Fibroblast of skin of back (primary cell): ENCODE measurements at places on chromosomes 11 and 22.

DNA sequence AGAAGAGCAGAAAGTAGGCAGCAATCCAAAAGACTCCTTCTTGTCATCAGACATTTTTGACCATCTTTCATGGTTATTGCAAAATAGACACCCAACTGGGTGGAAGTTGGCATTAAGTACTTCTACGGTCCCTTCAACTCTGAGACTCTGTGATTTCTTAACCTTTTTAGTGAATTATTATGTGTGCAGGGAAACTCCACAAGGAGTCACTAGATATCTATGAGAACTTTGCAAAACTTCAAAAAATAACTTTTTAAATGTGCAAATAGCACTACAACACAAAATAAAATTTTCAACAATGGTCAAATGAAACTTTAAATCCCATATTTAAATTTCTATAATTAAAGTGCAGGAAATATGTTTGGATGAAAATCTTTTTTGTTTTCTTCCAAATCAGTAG is 88.7 kb downstream of the SLC17A6 start:
- DNase-seq, result no peak

DNA sequence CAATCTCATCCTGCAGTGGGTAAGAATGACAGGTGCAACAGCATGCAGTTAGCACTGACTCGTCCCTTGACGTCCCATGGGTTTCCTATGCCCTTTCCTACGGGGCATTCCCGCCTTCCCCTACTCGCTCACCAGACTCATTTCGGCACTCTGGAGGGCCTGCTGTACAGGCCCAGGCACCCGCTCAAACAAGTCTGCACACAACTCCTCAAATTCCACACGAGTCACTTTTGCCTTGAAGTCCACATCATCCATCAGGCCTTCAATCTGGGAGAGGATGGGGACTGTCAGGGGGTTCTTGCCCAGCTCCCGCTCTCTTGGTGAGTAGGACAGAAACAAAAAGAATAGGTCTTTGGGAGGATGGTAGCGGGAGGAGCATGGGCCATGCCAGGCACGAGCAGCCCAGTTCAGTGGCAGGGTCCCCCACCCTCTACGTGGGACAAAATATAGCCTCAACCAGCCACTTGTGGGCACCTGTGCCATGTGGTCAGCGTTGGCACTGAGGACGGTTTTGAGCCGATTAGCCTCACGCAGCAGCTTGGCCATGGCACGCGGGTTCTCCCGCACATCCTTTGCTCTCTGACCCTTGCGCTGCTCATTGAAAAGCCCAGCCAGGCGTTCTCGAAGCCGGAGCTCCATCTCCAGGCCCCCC is 4.7 kb downstream of the HYOU1 start:
- DNase-seq, result no peak

- DNase-seq, result no peak
Observed at GRCh38 chr11:36736103-36736502, 138.1 kb upstream of the RAG2 start.

- DNase-seq, result no peak
Observed at GRCh38 chr11:21484039-21484438, 708.8 kb upstream of the ANO5 start.

- DNase-seq, result no peak
Observed at GRCh38 chr11:32341620-32342613, 93.4 kb downstream of the WT1 start.

DNA sequence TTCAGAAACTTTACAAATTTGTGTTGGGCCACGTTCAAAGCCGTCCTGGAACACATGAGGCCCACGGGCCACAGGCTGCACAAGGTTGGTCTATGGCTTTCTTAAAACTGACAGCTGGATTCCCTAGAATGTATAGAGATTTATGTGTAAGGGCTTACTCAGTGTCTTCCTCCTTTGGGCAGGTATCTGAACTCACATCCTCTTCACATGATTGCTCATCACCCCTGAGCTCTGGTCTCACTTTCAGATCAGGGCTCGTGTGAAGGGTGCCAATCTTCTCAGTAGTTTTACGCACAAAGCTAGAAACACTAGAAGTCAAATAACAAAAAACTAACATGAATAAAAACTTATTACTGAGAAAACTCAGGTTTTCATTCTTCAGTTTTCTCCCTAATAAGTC is 27.1 kb downstream of the HPS5 start:
- no peak for DNase-seq

- DNase-seq, result no peak
Observed at GRCh38 chr11:32571039-32571438, 12.6 kb upstream of the EIF3M start.

- DNase-seq, result peak; percentile 77
Observed at GRCh38 chr11:128956401-128957201, 13.9 kb upstream of the TP53AIP1 start.

GRCh38 chr22:17239156-17239701 is 20.0 kb upstream of the ADA2 start:
- DNase-seq, result no peak

GRCh38 chr11:46291441-46292150 is 14.1 kb downstream of the CREB3L1 start:
- DNase-seq, result peak; percentile 81

DNA sequence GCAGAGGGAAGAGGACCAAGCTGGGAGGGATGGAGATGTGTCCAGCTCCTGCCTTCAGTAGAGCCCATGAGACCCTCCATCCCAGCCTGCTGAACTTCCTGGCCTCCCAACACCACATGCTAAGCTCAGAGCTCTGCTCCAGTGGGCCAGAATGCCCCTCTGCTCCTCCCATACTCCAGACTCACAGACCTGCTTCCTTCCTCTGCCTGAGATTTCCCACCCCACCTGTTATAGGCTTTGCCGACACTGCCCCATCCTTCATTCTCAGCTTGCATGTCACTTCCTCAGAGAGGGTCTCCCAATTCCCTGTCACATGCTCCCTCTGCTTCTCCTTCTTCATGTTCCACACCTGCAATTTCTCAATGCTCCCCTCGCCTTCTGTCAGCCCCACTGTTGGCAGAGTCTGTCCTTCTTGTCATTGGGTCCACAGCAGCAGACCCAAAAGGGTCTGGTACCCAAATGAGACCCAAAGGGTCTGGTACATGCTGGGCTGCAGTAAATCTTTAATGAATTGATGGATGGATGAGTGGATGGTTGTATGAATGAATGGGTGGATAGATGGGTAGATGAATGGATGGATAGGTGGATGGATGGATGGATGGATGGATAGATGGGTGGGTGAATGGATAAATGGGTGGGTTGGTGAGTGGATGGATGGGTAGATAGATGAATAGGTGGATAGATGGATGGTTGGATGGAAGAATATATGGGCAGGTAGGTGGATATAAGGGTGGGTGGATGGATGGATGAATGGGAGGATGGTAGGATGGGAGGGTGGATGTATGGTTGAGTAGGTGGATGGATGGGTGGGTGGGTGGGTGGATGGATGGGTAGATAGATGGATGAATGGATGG is 105.3 kb upstream of the FGF3 start:
- no peak for DNase-seq

GRCh38 chr11:112499881-112500204 is 239.2 kb upstream of the PLET1 start:
- no peak for DNase-seq

- no peak for DNase-seq
Observed at GRCh38 chr22:40764763-40765441, 54.2 kb downstream of the SLC25A17 start.

GRCh38 chr22:17369439-17370025 is at the start of gene CECR2:
Gene CECR2 (plus strand): TSS chr22:17369460. CDS start chr22:17369784, 324 bp downstream.
- DNase-seq, result no peak

DNA sequence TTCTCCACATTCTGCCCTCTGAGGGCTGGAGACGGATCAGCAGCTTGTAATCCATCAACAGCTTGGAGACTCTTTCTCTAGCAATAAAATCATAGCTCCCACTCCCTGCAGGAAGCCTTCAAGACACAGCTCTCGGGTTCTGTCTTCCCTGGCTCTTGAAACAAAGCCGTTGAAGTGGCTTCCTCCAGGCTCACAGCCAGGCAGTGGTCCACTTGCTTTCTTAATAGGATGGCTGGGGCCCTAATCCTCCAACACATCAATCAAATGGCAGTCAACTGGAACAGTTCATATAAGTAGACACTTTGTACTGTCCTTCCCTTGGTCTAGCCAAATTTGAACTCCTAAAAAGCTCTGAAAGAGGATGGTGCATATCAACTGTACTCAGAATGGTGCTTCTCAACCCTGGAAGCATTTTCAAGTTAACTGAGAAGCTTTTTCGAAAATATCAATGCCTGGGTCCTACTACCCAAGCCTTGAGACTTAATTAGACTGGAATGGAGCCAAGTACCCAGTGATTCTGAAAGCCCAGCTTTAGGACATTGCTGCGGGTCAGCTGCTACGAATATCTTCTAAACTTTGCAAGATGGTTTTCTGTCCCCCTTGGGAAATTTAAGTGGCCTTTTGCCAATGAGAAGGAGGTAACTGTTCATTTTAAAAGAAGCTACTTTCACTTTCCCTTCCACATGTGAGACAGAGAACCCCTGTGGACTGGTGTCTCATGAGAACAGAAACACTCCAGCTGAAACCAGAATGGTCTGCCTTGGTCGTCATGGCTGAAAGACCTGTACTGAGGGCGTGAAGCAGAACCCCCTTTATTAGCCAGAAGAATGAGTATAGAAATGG is 74.7 kb downstream of the SC5D start:
- peak; percentile 27 for DNase-seq

DNA sequence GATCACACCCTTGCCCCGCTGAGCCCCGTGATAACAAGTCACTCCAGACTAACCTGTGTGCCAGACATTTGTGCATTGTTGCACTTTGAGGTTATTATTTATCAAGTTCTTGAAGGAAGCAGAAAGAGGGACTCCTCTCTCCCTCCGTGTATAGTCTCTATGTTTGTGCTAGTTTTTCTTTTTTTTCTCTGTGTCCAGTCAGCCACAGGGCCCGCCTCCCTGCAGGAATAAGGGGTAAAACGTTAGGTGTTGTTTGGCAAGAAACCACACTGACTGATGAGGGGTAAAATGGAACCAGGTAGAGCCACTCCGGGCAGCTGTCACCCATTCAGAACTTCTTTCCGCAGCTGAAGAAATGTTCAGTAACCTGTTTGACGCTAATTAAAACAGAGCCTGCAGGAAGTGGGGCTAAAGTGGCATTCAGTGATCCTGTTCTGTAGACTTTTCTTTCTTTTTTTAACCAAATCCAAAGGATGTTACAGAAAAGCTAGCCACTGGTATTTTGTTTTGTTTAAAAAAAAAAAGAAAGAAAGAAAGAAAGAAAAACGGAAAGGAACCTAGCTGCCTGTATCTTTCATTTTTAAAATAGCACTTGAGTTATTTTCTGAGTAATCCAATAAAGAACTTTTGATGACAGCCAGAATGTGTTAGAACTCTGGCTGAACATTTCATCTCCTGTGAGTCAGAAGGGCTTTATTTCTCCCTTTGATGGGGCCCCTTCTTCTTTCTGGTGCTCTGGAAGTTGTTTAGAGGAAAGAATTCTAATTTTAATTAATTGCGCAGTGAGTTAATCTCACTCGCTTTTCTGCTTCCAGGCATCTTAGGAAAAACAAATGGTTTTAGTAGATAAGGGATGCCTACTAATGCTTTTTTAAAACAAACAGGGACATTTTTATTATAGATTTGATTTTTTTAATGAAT is 58.2 kb downstream of the COMMD9 start:
- DNase-seq, result peak; percentile 76

DNA sequence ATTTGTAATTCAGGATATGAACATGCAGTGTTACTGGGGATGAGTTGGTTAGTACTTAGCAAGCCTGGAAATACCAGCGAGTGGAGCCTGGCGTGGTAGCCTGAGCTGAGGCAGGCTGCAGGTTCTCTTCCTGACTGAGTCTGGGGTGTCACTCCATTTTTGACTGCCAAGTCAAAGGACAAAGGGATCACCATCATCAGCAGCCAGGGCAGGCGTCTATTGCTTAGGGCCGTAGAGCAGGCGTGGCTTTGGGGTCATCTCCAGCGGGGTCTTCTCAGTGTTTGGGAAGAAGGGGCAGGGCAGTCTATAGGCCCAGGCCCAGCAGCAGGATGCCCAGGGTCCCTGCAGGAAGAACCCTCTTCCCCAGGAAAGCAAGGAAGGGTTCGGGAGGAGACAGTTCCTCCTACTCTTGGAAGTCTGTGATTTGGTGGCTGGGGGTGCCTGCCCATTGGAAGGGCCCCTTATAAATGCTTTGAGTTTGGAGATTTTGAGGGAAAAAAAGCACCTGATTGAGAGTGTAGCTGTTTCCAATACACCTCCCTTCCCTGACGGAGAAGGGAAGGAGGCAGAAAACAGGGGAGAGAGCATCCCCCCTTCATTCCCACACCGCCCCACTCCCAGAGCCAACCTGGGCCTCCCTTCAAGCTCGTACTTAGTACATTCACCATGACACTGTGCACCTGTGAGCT is 51.5 kb upstream of the SPATA19 start:
- no peak for DNase-seq

GRCh38 chr11:74546752-74547151 is 45.6 kb upstream of the POLD3 start:
- DNase-seq, result no peak

- no peak for DNase-seq
Observed at GRCh38 chr11:117720061-117720511, 76.9 kb downstream of the DSCAML1 start.

- DNase-seq, result no peak
Observed at GRCh38 chr11:132030896-132031295, 660.5 kb downstream of the NTM start.

DNA sequence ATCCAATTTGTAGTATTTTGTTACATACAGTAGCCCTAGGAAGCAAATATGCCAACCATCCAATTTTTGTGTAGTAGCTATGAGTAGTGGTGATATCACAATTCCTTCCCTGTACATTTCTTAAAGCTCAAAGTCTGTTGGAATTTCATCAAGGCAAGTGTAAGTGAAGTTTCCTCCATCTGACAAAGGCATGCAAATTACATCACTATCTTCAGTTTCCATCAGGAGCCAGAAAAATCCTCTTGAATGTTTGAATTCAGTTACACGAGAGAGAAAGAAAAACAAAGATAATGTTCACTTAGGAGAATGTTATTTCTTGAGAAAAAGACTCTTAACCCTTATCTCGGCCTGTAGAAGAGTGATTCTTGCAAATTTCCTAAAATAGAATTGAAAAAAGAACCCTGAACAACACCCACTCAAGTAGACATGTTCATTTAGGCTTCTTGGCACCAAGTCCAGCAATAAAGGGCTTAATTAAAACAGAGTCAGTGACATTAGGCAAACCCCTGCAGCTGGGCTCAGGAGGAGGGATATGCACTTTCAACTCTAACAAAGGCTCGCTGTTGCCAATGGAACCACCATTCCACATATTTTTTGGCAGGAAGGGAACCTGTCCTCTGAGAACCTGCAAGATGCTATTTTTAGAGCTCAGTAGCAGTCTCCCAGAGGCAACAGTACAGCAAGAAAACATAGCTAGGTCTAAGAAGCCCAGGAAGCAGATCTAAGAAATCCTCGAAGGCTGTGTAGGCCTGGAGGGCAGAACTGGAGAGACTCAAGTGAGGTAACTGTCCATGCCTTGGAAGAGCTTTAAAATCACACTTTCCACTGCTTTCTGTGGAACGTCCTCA is 144.6 kb downstream of the CCDC81 start:
- peak; percentile 98 for DNase-seq

GRCh38 chr11:19076744-19077589 is 16.4 kb upstream of the MRGPRX2 start:
- DNase-seq, result peak; percentile 36
